Skin of body (tissue), 3 donors: ENCODE measurements at places on chromosomes 3 and 15.

DNA sequence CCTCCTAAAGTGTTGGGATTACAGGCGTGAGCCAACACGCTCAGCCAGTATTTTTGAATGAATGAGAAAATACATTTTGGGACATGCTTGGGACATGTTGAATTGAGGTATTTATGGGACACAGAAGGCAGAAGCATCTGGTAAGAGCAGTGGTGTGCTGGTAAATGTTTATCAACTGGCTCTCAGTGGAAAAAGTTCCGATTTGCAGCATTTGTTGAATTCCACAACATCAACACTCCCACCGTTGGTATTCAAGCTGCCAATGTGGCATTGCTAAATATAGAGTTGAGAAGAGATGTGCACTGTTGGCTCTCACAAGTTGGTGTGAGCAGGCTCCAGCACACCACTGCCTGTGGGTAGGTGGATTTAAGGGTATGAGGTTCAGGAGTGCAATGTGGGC is 35.8 kb upstream of the LRRFIP2 start:
- DNase-seq = no peak

GRCh38 chr3:172885704-172886103 is 135.2 kb downstream of the ECT2 start:
- no peak for DNase-seq

DNA sequence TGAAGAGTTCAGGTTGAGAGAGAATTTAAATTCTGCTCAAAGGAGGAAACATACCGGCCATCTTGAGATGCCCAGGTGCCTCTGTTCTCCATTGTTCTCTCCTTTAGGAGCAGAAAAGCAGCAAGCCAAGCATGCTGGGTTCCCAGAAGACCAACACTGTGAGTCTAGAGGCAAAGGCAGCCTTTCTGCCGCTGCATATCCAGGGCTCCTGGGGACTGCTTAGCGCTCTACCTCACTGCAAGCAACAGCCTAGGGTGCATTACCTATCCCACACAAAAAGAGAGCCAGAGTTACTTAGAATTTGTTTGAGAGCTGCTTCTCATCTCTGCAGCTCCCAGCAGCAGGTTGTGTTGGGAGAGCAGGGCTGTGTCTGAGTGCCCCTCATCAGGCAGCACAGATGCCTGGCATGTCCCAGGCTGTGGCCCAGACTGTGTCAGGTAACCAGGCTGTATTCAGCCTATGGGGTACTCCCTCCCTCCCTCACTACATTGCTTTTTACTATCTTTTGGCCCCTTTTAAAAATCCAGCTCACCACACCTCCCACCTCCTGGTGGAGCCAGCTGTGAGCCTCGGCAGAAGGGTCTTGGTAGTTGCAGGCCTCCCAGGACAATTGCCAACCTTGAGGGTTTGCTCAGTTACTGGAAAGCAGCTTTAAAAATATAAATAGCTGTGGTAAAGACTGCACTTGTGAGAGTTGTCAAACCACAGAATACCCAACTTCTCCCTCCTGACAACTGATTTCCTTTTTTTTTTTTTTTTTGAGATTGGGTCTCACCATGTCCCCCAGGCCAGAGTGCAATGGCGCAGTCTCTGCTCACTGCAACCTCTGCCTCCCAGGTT is 30.2 kb downstream of the BCL2L10 start:
- DNase-seq = no peak

GRCh38 chr3:73772076-73772886 is 147.5 kb upstream of the PDZRN3 start:
- peak; percentile 56 for DNase-seq

GRCh38 chr3:173266441-173266840 is 125.4 kb upstream of the SPATA16 start:
- DNase-seq = no peak

DNA sequence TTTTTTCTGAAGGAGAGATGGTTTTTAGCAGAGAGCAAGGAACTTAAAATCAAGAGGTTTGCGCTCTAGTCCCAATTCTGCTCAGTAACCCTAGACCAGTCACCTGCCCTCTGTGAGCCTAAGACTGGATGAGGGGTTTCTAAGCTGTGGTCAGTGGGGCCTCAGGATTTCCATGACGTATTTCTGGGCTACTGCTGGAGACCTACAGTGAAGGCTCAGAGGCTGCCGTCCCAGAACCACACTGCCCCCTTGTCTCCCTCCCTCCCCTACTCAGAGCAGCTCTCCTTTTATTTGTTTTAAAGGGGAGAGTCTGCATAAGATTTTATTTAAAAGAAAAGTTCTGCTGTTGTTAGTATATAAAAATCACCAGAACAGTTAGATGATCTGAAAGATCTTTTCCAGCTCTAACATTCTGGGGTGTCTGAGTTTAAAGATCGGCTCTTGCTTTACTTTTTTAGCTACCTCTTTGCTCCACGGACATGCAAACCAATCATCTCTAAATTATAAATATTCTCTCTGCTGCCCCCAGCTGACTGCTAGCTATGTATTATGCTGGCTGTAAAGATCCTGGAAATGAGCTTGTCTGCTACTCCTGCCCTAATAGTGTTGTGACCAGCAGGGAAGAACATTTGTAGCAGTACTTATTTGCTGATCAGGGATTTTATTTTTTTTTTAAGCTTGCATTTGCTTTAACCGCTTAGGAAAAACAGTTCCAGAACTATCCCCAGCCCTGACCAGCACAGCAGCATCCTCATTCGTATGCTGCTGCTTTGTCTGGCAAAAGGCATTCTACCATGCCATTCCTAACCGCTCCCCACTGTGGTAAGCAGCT is 28.6 kb upstream of the NDUFB4 start:
- no peak for DNase-seq
